ENCODE measurements at places on chromosomes 7 and 10.

DNA sequence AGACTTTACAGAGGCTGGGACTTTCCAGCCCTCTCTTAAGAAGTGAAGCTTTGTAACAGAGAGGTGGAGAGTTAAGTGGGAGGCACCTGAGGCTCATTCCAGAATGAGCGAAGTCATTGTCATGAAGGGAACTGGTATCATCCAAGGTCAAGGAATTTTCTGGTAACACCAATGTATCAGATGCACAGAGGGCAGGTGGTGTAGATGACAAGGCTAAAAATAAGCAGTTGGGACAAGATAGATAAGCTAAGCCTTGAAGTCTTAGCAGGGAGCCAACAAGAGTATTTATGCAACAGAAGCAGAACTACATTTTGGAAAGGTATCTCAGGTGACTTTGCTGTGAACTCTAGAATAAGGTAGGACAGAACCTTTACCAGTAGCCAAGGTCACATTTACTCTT, 257.0 kb upstream of the AUTS2 start:
- DNase-seq = no peak

DNA sequence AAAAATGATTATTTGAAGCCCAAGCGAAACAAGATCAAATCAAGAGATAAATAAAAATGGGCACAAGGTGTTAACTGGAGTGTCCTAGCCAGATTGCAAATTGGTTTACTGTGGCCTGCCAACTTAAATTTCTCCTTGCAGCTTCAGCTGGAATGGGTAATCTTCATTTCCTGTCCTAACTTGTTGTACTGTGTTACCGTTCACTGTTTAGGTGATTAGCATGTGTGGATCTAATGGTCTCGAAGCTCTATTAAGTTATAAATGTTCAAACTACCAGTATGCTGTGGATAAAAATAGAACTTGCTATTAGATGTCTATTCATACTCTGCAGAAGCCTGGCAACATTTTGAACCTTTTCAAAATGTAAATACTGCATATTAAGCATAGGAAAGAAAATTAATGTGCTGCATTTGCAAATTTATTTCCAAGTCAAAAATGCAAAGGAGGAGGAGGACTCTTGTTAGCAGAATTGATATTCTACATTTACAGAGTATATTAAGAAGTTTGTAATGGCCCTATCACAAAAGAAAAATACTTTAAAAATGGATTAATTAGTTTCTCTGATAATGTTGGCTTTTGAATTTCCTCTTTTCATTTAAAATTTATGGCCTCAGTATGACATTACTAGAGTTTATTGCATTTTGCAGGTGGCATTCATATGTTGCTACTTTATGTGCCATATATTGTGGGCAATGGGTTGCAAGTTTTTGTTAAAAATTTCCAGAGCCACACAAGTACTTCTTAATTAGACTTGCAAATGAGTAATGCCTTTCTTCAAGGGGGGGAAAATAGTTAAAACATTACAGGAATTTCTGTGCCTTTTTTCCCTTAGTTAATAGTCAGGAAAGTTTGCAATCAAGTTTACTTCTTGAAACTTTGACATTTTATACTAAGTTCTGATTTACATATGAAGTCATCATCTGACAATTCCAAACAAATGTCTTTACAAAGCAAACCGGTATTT, 92.1 kb downstream of the CABCOCO1 start:
- DNase-seq = no peak

GRCh38 chr7:72278550-72278949, 133.6 kb downstream of the CALN1 start:
- DNase-seq = no peak

- no peak for DNase-seq
Observed at GRCh38 chr7:2585446-2585845, 26.7 kb downstream of the IQCE start.

DNA sequence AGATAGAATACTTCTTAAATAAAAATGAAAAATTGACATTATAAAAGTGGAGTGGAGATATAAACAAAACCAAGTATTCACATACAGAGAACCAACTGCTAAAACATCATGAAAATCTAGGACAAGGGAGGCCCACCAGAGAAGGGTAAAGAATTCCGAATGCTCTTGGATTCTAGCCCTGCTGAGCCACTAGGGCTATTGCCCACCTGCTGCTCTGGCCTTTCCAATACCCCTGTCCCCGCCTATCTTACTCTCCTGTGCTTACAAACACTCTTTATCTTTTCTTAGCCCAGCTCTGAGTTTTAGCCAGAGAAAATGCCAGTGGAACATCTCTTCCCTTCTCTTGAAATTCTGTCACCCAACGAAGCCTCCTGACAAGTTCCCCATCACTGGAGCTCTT, 100.3 kb downstream of the MACC1 start:
- DNase-seq = no peak

- no peak for DNase-seq
Observed at GRCh38 chr10:61993711-61994401, 92.4 kb downstream of the ARID5B start.

DNA sequence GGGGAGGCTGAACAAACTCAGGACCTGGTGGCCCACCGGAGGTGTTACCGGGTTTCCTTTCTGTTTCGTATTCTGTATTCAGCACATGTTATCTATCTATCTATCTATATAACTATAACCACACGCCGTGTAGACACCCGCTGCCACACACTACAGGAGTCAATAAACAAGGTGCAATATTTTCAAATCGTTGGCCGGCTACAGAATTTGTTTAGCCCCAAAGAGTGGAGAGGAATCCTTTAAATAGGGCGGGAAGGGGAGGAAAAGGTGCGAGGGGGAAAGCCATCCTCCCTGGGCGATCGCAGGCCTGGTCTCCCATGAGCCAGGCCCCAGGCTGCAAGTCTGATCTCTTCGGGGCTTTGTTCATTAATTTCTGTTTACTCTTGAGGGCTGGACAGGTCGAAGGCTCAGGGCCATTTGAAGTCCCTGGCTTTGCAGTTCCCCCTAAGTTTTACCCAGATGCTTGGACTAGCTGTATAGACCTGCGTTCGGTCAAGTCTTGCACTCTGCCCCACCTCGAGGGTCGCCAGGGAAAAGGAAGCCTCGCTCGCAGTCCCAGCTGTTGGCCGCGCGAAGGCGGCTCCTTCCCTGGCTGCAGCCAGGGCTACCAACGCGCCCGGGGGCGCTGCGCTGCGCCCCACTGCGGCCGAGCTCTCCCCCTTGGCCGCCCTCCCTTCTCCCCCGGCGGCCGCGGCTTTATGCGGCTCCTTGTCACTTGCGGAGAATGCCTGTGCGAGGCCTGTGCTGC, 3.8 kb downstream of the NKX2-3 start:
- peak; percentile 14 for DNase-seq

DNA sequence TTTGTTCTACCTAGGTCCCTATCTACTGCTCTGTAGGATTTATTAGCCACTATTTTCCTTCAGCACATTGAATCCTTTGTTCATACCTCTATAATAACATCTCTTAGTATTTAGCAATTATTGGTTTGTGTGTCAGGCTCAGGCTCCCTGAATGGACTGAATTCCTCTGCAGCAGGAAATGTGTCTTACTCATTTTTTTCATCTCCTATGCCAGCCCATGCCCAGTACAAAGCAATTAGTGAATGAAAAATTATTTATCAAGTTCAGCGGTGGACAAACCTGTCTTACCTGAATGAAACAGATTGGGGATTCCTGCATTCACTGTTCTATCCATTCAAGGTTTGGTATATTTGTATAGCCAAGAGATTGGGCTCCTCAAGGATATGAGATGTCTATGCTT, 53.7 kb downstream of the C1GALT1 start:
- DNase-seq = no peak

GRCh38 chr10:42932735-42933447, 144.0 kb upstream of the RET start:
- DNase-seq = no peak

GRCh38 chr7:517774-518629, 1.6 kb downstream of the PDGFA start:
- DNase-seq = no peak

GRCh38 chr7:117205873-117206272, 117.0 kb downstream of the WNT2 start:
- no peak for DNase-seq

- DNase-seq = no peak
Observed at GRCh38 chr10:126844406-126844805, 60.8 kb upstream of the DOCK1 start.

DNA sequence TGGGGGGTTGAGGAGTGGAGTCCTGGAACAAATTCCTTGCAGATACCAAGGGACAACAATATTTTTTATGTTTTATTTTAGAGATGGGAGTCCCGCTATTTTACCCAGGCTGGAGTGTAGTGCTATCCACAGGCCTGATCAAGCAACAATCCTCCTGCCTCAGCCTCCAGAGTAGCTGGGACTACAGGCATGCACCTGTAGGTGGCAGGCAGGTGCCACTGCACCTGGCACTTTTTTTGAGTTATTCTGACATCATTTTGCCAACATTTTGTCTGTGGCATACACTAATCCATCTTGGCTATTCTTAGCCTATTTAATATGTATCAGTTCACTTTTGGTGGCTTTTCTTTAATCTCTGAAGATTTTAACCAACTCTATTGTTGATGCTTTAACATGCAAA, 317.8 kb upstream of the MTPN start:
- no peak for DNase-seq

- DNase-seq = no peak
Observed at GRCh38 chr7:73647725-73648592, 19.7 kb upstream of the VPS37D start.

DNA sequence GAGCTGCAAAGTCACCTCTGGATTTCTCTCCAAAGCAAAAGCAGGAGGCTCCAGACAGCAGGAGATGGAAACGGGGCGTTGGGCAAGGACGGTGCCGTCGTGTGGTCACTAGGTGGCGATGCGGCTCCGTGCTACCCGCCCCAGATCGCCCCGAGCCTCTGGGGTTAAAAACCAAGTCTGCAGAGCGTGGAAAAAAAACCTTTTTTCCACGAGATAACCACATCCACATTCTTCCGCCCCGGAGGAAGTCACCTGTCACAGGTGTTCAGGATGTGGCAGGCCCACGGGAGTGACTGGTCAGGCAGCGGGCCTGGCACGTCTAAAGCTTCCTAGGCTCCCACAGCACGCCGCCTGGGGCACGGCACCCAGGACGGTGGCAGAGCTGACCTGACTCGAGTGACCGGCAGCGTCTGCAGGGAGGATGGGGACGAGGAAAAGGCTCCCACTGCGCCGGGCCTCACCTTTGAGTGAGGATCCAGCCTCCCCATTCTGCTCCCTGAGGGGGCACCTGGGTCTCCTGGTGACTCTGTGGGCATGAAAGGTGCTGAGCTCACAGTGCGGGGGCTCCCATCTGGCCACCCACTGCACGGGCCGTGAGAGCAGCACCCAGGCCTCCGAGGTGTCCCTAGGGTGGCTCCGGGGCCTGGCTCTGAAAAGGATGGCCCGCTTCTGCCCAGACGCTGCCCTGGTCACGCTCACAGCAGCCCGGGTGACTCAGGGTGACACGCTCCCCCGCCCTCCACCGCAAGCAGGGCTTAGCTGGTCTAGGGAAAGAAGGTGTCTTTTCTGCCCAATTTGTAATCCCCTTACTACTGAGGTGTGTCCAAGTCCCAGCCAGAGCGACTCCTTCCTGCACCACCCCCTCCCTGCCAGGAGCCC, 71.3 kb upstream of the TNRC18 start:
- DNase-seq = peak; percentile 40

DNA sequence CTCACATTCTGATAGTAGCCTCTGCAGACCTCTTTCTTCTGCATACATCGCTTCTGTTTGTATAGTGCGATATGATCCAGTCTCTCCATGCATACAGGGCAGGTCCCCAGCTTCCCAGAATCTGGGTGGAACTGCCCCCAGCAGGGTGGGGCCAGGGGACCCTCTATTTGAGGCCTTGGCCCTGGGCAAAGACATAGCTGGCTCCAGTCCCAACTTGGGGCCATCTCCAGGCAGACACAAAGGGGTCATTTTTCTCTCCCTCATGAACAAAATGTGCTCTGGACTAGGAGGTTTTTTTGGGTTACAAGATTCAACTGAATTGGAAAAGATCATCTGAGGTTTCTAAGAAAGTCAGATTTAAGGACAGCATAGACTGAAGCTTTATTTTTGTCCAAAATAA, 21.1 kb upstream of the HSPA12A start:
- DNase-seq = no peak

- DNase-seq = no peak
Observed at GRCh38 chr7:142819530-142819929, 35.3 kb upstream of the EPHB6 start.

- peak; percentile 35 for DNase-seq
Observed at GRCh38 chr7:133398506-133398905, 145.6 kb downstream of the EXOC4 start.

GRCh38 chr7:22911889-22912288, 89.2 kb upstream of the TOMM7 start:
- no peak for DNase-seq

DNA sequence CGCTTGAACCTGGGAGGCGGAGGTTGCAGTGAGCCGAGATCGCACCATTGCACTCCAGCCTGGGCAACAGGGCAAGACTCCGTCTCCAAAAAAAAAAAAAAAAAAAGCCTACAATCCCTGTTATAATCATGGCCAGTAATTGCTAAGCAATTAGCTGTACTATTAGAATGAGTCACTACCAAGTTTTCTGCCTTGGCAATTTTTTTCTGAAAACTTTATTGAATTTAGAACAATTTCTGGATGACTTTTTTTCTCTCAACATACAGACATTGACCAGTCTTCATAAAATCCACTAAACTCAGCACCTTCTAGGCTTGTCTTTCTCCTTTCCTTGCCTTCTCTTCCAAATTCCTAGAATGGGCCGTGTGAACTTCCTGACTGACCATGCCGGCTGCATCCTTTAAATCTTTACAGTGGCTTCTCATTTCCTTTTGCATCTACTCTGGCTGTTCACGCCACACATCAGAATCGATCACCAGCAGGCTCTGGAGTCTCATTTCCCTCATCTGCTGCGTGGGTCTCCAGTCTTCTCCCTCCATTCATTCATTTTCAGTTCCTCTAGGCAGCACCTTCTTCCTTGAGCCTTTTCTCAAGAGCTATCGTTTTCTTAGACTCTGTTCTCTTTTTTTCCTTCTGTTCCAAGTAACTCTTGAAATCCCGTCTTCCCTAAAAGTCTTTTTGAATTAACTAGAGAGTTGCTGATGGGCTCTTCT, 107.9 kb downstream of the KAT6B start:
- no peak for DNase-seq

DNA sequence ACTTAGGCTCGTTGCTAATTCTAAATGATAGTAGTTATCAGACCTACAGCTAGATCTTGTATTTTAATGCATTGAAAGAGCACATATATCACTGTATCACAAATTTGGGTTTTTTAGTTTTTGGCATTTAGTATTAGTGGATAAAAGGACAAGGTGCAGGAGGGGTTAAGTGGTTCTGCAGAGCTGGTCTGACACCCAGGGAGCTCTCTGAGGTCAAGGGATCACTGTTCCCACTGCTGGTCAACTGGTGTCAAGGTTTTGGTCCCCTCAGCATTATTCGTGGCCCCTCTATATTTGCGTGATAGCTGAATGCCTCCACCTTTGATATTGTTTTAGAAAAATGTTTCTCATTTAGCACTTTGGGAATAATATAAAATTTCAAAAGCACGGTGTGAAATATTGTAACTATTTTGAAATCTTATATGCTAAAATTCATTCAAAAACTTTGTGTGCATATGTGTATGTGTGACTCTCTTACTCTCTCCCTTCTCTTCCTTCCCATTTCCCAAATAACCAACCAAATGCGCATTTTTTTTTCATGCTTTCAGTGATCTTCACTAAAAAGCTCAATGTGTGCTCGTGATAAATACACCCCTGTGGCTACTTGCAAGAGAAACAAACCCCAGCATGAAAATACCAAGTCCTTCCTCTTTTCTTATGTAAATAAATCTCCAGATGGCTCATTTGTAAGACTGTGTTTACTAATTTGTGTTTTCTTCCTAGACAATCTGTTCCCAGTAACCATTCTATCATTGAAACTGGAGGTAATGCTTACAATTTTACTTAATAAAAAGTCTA, 309.2 kb downstream of the FGFR2 start:
- no peak for DNase-seq
